ENCODE measurements at places on chromosomes 4 and X. TPM values are rescaled to one million over a fixed set of nuclear protein-coding genes. Genes with fewer than 3 reads are reported as not detected.

The PDZD11 gene
- total RNA-seq: 45.1 TPM

The BEX2 gene
- total RNA-seq: 1.6 TPM

The CXCL10 gene
- total RNA-seq: 3.4 TPM

The FRAS1 gene
- 4.9 TPM for total RNA-seq

The SLC16A2 gene
- 11.8 TPM for total RNA-seq

The STARD8 gene
- 1.8 TPM for total RNA-seq

The SGMS2 gene
- 10.5 TPM for total RNA-seq

The P2RY4 gene
- 0.13 TPM for total RNA-seq

The PGRMC2 gene
- 96.9 TPM for total RNA-seq

The FAM120C gene
- total RNA-seq: 4.9 TPM

The HSD17B13 gene
- total RNA-seq: 0.24 TPM

The SLC4A4 gene
- total RNA-seq: 2.8 TPM

The GLOD5 gene
- not detected for total RNA-seq

The NAT8L gene
- total RNA-seq: not detected

The PPP1R3F gene
- total RNA-seq: 2.5 TPM

The FRMPD3 gene
- not detected for total RNA-seq

The PABPC4L gene
- total RNA-seq: 3.6 TPM

The DCAF12L1 gene
- total RNA-seq: 0.26 TPM

The RAB33A gene
- not detected for total RNA-seq

The AASDH gene
- total RNA-seq: 7.1 TPM

The SSX2B gene
- total RNA-seq: not detected

The STBD1 gene
- total RNA-seq: 5.0 TPM

The MSX1 gene
- 2.2 TPM for total RNA-seq

The ARAF gene
- total RNA-seq: 31.5 TPM

The TMEM31 gene
- total RNA-seq: not detected

The NLGN4X gene
- 0.32 TPM for total RNA-seq

The GUCY1A1 gene
- 0.39 TPM for total RNA-seq

The HPSE gene
- total RNA-seq: 0.64 TPM

The MAOA gene
- 12.5 TPM for total RNA-seq

The RTL3 gene
- total RNA-seq: not detected

The CFAP47 gene
- not detected for total RNA-seq

The GPR119 gene
- total RNA-seq: not detected
